ENCODE measurements at places on chromosomes 1 and 21.

GRCh38 chr1:66275601-66276023 is 258.3 kb upstream of the SGIP1 start:
- no peak for DNase-seq

GRCh38 chr1:204104331-204105130 is 31.6 kb downstream of the SOX13 start:
- DNase-seq: no peak

DNA sequence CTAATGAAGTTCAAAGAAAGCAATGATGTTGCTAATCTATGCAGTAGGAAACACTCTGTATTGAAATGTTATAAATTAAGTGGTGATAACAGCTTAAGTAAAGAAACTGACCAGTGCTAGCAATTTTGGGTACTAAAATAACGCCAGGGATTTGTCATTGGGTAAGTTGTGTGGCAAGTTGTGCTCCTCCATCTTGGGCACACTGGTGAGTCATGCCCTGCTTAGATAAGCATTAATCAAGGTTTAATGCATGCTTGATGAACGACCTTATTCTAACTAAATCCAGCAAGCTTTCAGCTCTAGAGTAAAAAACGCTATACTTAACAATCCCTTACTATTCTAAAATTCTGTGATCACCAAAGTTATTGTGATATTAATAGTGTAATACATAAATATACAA is 25.2 kb downstream of the VAMP4 start:
- no peak for DNase-seq

- DNase-seq: no peak
Measured at GRCh38 chr21:43716376-43717165, 2.4 kb upstream of the PDXK start.

DNA sequence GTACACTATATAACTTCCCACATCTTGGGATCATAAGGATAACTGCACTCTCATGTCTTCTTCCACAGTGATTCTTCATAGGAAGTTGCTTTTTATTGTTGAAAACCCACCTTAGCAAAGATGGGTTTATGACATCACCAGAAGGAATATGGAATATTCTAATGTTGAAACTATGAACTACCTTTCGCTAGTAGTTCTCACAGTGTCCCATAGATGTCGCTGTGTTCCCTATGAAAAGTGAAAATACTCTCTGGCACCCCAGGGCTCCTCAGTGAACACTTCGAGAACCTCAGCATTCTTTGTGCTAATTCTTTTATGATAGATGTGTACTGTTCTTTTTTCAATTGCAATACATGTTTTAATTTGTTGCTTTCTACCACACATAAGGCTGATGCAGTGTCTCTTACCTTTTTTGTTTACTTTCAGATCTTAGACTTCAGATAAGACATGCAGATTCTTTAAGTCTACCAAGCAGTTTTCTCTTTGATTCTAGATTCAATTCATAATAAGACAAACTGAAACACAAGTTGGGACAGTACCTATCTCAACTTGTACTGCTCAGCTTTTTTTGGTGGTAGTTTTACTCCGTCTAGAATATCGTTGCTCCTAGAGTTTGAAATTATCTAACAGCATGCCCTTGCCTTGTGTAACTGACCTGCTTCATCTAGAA is 90.8 kb downstream of the GTF2B start:
- no peak for DNase-seq

- no peak for DNase-seq
Measured at GRCh38 chr1:116325104-116325503, 47.9 kb upstream of the ATP1A1 start.

- no peak for DNase-seq
Measured at GRCh38 chr1:153578936-153579335, 13.3 kb upstream of the S100A2 start.

GRCh38 chr1:52727956-52728656 is 1.9 kb downstream of the ZYG11B start:
- no peak for DNase-seq

- DNase-seq: no peak
Measured at GRCh38 chr1:114756949-114757454, 782 bp downstream of the CSDE1 start.

DNA sequence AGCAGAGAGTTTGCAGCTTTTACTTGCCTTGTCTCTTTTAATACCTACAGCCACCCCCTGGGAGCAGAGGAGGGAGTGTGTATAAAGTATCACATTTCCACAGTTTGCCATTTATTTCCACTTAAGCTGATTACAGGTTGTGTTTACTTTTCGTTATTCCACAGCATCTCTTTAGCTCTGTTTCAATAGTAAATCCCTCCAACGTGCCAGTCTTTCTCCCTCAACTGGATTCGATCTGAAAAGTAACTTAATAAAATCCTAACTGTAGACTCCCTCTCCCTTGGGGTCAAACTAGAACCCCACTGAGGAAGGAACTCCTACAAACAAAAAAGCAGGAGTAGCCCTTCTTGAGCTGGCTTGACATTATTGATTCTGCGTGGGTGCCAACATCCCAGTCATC is 3.1 kb upstream of the FCGR2A start:
- no peak for DNase-seq

- DNase-seq: no peak
Measured at GRCh38 chr1:173870252-173871075, 2.3 kb downstream of the ZBTB37 start.

GRCh38 chr1:23167353-23168078 is 1.1 kb downstream of the LUZP1 start:
- DNase-seq: no peak

- no peak for DNase-seq
Measured at GRCh38 chr1:212698467-212699103, 1.1 kb downstream of the BATF3 start.

DNA sequence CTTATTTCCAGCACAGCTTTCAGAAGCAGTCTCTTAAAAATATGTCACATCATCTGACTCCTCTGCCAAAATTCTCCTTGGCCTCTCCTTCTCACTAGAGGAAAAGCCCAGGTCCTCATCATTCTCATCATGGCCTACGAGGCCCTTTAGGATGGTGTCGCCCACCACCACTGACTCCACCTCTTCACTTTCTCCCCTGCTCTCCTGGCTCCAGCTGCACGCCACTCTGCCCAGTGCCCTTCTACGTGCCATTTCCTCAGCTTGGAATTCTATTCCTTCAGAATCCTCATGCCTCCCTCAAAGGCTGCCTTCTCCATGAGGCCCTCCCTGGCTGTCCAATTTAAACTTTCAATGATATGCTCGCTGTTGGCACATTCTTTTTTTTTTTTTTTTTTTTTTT is 25.3 kb upstream of the BTG2 start:
- DNase-seq: no peak

GRCh38 chr1:34164771-34165391 is at the start of gene CSMD2:
TSS of gene CSMD2 (minus strand) at chr1:34165230. CDS start at chr1:34165097, 133 bp downstream.
- DNase-seq: no peak

GRCh38 chr1:87542697-87543096 is 214.0 kb downstream of the LMO4 start:
- DNase-seq: no peak

DNA sequence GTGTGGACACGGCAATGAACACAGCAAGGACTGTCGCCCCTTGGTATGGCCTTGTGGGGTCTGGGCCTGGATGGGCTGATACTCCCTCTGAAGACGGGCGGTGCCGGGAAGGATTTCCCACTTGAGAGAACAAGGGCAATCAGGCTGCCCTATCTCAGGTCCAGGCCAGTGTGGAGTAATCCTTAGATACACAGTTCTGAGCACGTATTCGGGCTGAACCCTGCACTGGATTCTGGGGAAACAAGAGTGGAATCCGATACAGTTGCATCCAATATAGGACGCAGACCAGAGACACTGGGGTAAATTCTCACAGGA is 177.7 kb downstream of the TRABD2B start:
- DNase-seq: no peak

- DNase-seq: no peak
Measured at GRCh38 chr1:202807926-202808757, at the start of gene KDM5B. TSS of gene KDM5B (minus strand) at chr1:202808421. CDS start at chr1:202808305, 116 bp downstream.

GRCh38 chr21:37297364-37297763 is 30.2 kb upstream of the VPS26C start:
- DNase-seq: no peak

DNA sequence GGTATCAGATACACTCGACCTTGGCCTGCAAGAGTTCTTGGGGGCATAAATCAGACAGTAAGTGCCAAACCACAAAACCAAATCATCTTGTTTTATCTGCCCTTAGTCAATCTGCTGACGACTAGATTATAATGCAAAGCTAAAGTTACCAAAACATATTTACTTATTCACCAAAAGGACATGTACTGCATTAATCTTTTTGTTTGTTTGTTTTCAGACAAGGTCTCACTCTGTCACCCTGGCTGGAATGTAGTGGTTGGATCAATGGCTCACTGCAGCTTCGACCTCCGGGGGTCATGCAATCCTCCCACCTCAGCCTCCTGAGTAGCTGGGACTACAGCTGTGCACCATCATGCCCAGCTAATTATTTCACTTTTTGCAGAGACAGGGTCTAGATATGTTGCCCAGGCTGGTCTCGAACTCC is 114.7 kb downstream of the APP start:
- no peak for DNase-seq
